Activated CD4-positive, alpha-beta memory T cell treated with anti-CD3 and anti-CD28 coated beads, Interleukin-2, amount 10 ng/mL, durations not matched to agents 7 days and 5 days (primary cell): ENCODE measurements at places on chromosomes 5 and 9. TPM values are rescaled to one million over a fixed set of nuclear protein-coding genes. Genes with fewer than 3 reads are reported as not detected.

GRCh38 chr5:62737766-62738165 lies 159.1 kb downstream of the LRRC70 start:
- no peak for DNase-seq

DNA sequence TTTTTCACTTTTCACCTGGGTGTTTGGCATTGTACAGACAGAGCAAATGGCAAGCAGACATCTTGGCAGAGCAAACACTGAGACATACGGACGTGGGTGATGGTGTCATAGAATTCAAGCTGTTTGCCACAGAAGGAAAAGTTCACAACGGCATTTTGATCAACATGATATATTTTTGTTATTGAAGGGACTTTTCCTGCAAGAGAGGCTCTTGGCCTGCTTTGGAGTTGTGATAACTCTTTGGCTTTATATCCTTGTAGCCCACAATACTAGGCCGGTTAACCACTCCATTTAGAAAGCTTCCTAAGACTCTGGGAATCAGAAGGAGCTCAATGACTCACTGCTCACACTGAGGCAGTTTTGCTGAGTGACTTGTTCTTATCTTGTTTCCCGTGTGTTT lies 1038.3 kb downstream of the TLE1 start:
- no peak for DNase-seq

DNM1 gene
- total RNA-seq, result 0.30 TPM

- no peak for DNase-seq
Observed at GRCh38 chr5:6554812-6555211, 78.0 kb downstream of the NSUN2 start.

GRCh38 chr5:44807269-44807668 lies 1.5 kb upstream of the MRPS30 start:
- no peak for DNase-seq

GRCh38 chr9:124124729-124125650 lies 113.4 kb downstream of the LHX2 start:
- DNase-seq, result no peak

GABBR2 gene
- total RNA-seq, result not detected

DNA sequence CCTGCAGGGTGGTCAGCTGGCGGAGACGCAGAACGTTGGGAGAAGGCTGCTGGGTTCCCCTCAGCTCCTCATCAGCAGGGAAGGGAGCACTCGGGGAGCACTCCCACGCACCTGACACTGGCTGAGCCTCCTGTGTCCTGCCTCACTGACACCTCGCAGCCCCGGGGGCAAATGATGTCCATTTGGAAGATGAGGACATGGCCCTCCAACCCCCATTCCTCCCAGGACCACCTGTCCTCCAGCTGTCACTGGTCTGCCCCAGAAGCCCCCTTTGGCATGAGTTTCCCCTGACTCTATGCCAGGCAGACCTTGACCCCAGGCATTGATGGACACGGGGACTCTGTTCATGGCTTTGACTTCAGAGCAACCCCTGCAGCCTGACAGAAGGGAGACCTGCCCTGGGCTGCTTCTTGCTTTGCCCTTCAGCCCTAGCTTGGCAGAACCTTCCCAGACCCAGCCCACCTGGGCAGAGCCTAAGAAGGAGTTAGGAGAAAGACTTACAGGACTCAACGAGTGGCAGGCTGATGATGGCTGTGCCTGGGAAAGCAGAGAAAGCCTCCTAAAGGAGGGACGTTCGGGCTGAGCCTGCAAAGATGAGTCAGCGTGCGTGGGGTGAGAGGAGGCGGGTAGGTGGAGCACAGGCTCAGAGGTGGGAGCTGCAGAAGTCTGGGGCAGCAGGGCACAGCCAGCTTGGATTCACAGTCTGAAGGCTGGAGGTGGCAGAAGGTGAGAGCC lies 90.6 kb downstream of the LMX1B start:
- DNase-seq, result no peak

DNA sequence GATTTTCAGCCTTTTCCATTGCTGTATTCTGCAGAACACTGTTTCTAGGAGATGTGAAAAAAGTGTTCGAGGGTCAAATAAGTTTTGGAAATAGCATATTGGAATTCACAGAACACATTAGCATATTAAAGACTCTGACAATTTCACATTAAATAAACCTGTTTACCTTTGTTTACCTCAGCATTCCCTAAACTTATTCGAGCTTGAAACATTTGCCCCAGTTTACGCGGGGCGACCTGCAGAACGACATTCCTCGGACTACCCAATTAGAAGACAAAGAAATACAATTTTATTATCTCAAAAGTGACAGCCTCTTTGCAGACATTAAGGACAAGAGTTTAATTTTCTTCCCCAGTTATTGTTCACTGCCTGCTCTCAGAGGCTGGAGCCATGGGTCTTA lies 110.3 kb upstream of the NFIB start:
- DNase-seq, result no peak

- DNase-seq, result no peak
Observed at GRCh38 chr9:98694943-98695342, 13.8 kb downstream of the GABBR2 start.

CDKN2A gene
- total RNA-seq, result 19.4 TPM

DMRT2 gene
- 2.9 TPM for total RNA-seq

DNA sequence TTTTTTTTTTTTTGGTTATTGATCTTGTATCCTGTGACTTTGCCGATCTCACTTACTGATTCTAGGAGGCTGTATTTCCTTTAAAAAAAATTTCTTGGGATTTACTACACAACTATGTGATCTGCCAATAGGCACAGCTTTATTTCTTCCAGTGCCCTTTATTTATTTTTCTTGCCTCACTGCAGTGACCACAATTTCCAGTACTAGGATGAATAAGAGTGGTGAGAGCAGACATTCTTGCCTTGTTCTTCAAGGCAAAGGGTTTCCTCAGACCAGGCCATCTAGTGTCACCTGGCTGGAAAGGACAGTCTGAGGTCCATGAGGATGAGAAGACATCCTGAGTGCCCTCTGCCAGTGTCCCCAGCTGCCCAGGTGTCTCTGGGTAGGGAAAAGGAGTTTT lies 265.4 kb downstream of the SPOCK1 start:
- no peak for DNase-seq

DNA sequence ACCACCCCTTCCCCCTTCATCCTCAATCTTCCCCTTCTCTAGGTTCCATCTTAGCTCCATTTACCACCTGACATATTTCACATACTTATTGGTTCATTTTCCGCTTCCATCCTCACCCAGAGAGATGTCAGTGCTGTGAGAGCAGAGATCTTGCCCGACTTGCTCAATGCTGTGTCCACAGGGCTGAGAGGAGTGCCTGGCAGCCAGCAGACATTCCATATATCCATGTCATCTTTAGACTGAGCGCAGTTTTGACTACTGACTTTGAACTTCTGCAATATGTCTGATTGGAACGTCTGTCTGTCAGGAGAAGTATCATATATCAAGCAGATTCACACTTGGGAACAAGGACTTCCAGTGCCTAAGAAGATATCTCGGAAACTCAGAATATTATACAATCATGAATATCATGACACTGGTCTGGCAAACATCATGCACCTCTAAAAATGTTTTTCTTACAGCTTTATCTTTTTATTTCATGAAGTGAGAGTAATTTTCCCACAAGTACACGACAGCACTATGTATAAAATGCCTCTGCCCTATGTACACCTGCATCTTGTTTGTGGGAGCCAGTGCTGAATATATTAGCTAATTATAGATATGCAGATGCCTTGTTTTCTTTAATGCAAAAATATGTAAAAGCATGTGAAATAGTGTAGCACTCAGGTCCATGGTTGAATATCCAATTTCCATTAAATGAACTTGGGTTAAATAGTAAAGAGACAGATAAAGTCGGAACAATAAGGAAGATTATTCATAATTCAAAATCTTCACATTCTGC lies 454.0 kb upstream of the DAP start:
- no peak for DNase-seq

- DNase-seq, result no peak
Observed at GRCh38 chr9:79028101-79028500, 543.7 kb upstream of the TLE4 start.
